ENCODE measurements at places on chromosomes 1 and 21.

DNA sequence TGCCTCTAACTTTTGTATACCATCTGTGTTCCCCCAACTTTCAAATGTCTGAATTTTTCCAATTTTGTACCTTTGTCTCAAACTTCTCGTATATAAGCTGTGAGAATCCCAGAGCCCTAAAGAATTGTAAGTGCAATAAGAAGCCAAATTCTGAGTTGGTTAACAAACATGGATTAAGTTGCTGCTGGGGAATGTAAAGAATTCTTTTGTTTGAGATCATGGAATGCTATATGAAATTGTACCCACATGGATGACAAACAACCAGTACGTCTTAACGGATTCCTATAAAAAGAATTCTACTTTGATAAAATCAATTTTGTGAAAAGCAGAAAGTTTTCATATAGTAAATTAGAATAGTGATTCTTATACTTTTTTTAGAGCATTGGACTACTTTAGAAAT is 72.4 kb upstream of the CYP2J2 start:
- no peak for DNase-seq

DNA sequence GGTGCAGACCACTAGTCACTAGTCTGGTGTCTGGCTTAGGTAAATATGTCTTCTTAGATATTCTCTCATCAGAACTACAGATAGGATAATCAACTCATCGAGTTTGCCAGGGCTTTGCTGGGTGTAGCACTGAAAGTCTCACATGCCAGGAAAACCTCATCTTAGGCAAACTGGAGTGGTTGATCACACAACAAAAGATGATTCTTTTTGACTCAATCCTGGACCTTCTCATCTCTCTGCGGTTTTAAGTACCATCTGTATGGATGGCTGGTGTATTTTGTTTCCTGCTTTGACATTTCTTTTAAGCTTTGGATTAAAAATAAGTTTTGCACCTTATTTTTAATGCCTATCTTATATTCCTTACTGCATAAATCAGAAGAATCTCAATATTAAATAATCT is 11.3 kb downstream of the GBP2 start:
- DNase-seq: no peak

GRCh38 chr1:76548513-76549100 is 318.7 kb upstream of the ST6GALNAC5 start:
- no peak for DNase-seq

DNA sequence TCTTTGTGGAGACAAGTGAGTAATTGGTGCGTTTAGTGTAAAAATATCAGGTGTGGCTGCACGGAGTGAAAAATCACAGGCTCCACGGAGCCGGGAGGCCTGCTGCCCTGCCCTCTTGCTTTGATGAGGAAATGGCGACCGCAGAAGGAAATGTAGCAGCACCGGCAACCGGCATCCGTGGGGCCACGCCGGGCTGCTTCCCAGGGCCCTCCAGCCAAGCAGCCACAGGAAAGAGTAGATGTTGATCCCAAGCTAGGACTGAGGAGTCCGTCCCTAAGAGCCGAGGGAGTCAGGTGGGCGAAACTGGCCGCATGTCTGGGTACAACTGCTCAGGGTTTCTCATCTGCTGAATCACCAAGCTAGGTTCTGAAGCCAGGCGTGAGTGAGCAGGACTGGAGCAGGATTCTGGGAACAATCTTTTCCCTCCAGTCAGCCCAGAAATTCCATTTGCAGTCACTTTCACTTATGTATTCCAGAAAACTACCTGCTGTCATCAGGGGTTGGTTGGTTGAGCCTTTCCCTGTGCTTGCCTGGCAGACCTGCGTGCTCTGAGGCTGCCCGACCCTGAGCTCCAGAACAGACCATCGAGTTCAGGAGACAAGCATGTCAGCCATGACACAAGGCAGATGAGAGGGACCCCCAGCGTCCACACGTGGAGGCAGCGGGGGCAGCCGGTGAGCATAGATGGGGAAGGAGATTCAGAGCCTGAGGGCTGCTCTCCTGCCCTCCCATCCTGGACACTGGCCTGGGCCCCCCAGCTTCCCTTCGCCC is 5.8 kb upstream of the ITGB2 start:
- no peak for DNase-seq

DNA sequence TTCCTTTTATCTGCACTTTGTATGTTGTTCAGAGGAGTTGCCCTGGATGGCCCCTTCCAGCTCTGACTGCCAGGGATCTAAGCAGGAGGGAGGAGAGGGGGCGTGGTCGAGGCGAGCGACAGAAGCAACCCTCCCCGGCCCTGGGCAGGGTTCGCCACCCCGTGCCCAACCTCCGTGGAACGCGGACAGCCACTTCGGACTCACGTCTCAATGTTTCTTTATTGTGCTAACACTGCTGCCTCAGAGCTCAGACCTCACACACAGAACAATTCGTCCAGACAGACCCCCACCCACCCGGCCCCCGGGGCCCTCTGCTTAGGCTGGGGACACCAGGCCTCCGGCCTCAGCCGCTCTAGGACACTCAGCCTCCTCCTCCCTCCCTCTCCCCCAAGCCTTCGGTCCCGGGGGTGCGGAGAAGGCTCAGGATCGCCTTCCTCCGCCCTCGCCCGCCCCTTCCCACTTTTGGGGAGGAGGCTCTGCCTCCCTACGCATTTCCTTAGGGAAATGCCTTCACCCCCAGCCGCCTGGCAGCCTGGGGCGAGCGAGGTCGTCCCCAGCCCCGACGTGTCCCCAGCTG is 8.3 kb downstream of the VSIG8 start:
- DNase-seq: peak; percentile 27

DNA sequence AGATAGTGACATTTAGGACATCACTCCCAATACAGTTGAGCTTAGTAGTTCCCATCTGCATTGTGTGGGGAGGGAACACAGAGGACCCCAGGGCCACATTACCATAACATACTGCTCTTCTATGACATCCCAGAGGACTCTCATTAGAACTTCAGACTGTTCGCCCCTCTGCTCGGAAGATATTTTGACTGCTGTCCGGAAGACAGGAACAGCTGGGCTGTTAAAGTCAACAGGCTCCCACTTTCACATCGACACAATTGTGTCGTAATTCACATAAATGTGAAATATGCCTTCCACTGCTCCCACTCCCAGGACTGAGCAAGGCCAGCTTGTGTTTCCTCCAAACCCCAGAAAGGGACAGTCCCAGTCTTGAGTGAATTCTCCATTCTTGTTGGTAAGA is 158.4 kb downstream of the SEC16B start:
- no peak for DNase-seq

DNA sequence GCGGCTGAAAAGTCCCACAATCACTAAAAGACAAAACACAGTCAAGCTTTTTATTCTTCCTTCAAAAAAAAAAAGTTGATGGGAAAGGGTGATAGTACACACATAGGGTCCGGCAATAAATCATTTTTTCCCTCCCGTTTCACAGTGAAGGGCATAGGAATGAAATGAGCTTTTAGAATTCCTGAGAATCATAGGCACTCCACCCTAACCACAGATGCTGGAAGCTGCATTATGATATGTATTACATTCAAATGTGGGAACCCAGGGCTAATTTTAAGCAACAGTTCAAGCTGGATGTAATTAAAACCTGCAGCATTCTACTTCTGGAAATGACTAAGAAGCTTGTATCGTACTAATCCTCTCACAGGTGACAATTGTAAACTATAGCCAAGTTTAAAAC is 75.7 kb upstream of the KCNJ15 start:
- no peak for DNase-seq

DNA sequence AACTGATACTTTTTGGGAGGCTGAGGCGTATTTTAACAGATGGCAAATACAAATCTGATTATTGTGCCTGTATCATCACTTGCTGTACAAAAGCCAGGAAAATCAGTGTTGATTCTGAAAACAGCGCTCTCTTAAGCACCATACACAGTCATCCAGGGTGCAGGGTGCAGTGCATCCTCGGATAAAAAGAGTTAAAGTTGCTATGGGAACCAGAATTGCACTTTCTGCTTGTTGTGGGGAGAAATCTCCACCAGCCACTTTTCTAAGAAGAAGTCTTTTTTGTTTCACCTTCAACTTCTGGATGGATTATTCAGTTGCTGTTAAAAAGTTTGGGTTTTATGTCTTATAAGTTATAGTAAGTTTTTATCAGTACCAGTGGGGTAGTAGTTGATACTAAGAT is 3.8 kb downstream of the LAMC1 start:
- no peak for DNase-seq

DNA sequence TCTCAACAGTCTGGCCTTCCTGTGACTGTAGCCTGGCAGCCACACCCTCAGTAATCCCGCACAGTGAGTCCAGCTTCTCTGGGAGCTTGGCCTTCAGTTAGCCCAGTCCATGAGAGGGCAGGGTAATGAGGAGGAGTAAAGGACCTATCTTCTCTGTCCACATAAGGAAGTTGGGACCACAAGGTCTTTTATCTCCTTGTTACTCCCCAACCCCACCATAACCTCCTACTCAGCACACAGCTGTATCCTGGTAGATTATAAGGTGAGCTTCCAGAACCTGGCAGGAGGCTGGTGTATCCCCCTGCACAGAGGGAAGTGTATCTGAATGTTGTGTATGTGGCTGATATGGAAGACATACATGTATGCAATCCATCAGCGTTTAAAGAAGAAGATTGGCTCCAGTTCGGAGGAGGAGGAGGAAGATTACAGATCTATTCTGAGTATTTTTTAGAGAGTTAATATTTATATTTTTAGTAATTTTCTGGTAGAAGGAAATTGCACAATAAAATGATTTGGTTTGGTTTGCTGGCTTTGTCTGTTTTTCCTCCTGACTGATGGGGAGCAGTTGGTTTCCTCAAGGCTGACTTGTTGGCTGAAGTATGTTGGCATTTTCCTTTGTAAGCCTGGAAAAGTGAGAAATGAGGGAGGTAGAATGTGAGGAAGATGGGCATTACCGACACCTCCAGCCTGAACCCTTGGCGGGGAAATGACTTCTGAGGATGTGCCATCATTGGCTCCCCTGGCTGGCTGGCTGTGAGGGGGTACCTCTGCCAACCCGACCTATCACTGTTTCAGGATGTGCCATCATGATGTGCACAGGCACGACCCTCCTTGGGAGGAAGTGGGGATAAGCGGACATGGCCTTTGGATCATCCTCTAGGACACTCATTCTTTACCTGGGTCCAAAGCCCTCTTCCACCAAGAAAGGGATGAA is 5.0 kb downstream of the C1orf226 start:
- DNase-seq: no peak

DNA sequence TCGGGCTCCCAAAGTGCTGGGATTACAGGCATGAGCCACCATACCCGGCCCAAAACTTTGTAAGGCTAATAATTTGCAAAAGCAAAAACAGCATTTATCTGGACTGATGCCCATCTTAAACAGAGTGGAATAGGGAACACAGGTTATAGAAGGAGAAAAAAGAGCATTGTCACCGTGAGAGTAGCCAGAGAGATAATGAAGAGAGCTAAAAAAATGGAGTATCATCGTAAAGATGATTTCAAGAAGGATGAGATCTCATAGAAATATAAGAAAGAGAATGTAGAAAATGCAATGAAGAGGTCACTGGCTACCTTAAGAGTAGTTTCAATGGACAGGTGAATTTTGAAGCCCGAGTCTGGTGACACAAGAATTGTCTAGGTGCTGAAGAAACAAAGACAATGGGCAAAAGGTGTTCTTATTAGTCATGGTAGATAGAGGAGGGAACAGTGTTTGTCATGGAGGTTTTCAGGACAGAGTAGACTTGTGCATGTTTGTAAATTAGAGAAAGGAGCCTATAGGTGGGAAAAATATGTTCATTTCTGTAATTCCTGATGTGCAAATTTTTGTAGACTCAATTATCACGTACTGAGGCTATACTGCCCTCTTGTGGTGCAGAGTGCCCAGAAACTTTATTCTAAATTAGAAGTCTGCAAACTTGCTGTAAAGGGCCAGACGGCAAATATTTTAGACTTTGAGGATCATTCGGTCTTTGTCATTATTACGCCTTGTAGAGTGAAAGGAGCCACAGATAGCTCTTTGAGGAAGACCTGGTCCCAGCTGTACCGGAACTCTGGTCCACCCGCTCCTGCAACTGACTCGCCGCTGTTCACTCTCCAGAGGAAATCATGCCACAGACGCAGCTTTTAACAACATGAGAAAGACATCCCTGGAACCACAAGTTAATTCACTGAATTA is 8.1 kb upstream of the TMEM183A start:
- DNase-seq: peak; percentile 38

GRCh38 chr1:172719066-172719627 is 60.2 kb downstream of the FASLG start:
- DNase-seq: no peak

- no peak for DNase-seq
These were observed 86.4 kb downstream of the PAX7 start for GRCh38 chr1:18716785-18717678.

DNA sequence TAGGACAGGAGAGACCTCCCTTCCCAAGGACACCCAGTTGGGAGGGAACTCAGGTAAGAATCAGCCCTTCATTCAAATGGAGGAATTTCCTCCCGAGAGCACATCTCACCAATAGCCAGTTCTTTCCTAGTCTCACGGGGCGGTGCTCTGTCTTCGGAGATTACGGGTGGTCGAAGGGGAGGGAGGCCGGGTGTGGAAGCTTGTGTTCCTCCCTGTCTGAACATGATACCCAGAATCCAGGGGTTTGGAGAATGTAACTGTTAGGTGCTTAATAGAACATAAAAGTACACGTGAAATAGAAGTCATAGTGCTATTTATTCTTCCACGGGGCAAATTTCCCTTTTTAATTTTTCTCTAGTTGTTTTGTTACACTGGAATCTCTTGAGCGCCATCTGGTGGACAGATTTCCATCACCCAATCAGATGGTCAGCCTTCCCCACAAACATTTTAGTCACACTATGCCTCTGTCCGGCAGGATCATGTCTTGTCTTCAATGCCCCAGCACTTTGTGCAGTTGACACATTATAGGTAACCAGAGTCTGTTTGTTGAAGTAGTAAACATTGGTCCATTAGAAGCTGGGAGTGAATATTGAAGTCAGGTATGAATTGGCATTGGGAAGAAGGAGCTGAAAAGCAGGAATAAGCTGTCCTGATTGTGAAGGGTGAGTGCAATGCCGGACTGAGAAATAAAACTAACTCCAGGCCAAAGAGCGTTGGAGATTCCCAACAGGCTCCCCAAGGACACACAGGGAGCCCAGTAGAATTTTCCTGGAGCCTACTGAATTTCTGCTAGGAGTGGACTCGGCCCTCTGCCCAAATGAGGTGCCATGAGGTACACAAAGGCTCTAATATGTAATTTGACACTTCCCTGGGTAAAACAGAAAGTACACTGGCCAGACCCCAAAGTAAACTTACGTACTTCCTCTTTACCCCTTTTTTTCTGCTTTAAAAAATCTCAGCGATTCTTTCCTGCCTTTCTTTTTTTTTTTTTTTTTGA is 27.6 kb upstream of the ZNF697 start:
- peak; percentile 31 for DNase-seq

DNA sequence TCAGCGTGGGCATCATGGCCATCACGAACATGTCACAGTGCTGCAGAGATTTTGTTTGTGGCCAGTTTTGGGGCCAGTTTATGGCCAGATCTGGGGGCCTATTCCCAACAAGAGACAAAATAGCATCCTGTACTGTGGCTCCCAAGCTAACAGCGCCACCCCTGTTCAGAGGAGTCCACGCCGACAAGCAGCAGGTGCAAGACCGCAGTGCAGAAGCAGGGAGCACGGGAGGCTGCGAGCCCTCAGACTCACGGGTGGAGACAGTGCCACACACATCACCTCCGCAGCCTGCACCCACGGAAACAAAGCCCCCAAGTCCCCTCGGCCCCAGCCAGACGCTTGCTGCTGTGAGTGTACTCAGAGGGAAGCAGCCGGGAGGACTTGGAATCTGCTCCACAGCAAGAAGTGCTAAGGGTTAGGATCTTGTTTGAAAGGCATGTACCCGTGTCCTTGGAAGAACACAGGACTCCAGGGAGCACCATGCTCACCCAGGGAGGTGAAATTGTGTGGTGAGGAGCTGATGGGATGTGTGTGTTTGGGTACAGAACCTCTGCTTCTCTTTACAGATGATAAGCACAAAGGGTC is 7.1 kb downstream of the TCP10L start:
- no peak for DNase-seq

GRCh38 chr1:38009088-38009840 is 3.3 kb upstream of the UTP11 start:
- no peak for DNase-seq

Data from stimulated activated CD4-positive, alpha-beta T cell treated with anti-CD3 and anti-CD28 coated beads, Interleukin-4, amount 100 ng/mL, for 4 hours (primary cell).